ENCODE measurements at places on chromosomes 16 and 17.
A peak's percentile ranks its signal among the peaks of the same experiment; 100 is the strongest.

GRCh38 chr16:35731341-35732040 lies 2272.1 kb downstream of the TP53TG3F start:
- DNase-seq = no peak

GRCh38 chr16:26456074-26456473 lies 610.7 kb upstream of the C16orf82 start:
- no peak for DNase-seq

DNA sequence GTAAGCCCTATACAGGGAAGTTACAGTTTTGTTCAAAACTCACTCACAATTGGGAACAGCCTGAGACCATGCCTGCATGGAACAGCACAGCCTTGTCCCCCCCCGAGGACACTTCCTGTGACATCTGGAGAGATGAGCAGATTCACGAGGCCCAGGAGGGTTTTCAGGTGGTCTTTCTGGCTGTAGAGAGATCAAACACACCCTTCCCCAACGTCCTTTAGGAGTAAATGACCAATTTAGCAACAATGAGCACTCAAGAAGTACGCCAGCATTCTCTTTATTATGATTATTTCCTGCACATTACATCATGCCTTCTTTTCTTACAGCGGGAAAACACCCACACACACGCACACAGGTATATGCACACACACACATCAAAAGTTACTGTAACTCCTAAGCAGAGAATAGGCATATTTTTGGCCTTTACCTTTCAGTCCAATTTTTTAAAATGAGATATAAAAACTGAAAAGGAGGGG lies 39.0 kb downstream of the ADCY9 start:
- DNase-seq = no peak

DNA sequence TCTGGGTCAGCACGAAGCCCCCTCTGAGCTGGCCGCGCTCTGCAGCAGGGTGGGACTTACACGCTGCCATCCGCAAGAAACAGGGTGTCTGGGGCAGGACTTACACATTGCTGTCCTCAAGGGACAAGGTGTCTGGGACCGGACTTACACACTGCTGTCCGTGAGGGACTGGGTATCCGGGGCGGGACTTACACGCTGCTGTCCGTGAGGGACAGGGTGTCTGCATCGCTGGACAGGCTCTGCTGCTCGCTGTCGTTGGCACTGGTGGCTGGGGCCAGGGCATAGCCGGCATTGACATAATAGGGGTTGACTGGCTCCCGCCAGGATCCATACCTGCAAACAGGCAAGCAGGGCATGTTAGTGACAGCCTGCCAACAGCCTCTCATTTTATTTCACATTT lies 31.4 kb downstream of the PDIA2 start:
- DNase-seq = no peak

- peak; percentile 60 for DNase-seq
Observed at GRCh38 chr16:27174007-27174406, 29.3 kb upstream of the KDM8 start.

DNA sequence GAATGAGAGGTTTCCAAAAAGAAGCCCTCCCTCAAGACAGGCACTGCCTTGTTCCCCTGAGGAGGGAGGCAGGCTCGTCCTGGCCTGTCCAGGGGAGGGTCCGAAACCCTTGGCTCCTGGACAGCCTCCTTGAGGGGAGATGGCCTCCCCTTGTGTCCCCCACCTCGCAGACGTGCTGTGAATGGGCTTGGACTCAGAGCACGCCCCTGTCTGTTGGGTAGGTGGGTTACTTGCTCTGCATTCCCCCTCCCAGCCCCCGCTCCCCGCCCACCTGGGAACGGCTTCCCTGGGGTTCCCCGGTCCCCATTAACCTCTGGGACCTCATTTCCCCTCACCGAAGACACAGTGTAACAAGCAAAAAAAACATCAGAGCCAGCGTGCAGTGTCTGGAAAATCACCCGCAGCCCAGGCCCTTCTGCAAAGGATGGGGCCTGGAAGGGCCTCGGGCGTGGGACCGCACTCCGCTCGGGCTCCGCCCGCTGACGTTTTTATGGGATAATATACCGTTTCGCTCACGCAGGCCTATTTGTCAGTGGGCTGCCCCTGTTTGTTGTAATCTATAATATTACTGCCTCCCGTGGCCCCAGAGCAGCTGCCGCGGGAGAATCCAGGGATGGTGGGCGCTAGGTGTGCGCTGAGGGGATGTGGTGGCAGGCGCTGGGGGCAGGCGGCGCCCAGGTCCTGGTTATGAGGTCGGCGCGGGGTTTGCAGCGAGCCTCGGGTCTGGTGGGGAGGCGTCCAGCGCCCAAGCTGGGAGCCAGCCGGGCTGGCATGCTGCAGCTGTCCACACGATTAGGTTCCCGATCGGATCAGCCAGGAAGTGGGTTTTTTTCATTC lies 11.1 kb downstream of the BAHCC1 start:
- no peak for DNase-seq

- DNase-seq = peak; percentile 35
Observed at GRCh38 chr17:58303971-58304749, 23.4 kb upstream of the MPO start.

- DNase-seq = no peak
Observed at GRCh38 chr17:8412089-8412488, 14.5 kb upstream of the RNF222 start.

- no peak for DNase-seq
Observed at GRCh38 chr16:70157477-70158260, 15.9 kb upstream of the CLEC18C start.

- no peak for DNase-seq
Observed at GRCh38 chr16:76287466-76287865, 10.3 kb downstream of the CNTNAP4 start.

Measured in activated effector memory CD4-positive, alpha-beta T cell treated with Interleukin-2 at 50 U/mL for 16 hours (primary cell).